ENCODE measurements at places on chromosomes 16 and 17. TPM values are rescaled to one million over a fixed set of nuclear protein-coding genes. Genes with fewer than 3 reads are reported as not detected.
A peak's percentile ranks its signal among the peaks of the same experiment; 100 is the strongest.

DNA sequence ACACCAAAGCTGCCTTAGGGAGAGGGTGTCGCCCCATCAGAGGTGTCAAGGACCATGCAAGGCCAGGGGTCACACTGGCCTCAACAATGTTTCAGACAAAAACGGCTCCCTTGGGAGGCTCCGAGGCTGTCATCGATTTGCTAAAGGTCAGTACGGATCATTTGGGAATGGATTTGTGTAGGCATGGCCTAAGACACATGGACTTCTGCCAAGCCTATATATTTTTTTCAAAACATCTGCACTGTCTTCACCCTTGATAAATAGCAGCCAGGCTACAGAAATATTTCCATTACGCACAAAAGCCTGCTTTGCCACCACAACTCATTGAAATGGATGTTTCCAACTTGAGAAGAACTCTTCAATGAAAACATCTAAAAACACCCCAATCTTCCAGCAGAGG, 10.3 kb downstream of the CUEDC1 start:
- DNase-seq: no peak

The B9D1 gene
- total RNA-seq: 58.7 TPM

DNA sequence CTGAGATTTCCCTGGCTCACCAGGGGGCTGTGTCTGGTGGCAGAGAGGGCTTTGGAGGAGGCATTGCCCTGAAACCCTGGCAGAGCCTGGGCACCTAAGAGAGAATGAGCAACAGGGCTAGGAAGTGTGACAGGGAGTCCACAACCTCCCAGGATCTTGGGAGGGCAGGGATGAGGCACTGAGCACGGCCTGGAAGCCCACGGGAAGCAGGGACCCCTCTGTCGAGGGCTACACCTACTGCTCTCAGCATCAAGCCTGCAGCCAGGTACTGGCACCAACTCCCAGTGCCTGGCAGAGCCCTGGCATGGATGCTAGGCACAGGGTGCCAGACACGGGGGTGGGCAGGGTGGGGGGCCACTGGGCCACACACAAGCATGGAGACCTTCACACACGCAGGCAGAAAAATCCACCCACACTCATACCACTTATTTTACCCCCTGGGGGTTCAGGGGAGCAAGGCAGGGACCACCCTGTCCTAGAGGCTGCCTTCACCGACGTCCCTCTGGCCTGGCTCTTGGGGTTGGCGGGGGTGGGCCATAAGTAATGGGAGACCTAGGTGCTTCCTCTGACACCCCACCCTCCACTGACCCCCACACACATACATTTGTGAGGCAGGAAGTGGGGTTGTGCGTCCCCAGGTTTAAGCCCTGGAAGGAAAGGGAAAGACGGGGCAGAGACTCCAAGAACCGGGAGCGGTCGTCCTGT, 970 bp upstream of the HSD11B2 start:
- DNase-seq: no peak

DNA sequence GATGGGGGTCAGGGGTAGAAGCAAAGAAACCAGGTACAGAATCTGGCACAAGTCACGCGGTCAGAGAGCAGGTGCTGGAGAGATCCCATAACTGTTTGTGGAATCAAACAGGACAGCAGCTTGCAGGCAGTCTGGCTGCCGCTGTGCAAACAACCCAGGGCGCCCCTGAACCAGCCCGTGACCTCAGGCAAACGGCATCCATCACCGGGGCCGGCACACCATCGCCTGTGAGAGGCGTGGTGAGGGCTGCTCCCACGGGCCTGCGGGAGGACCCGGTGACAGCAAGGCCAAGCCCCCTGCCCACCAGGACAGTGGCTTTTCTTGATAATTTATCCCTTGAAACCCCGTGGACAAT, 47.9 kb downstream of the CBFA2T3 start:
- DNase-seq: no peak

GRCh38 chr17:48814504-48814903, 2.5 kb downstream of the TTLL6 start:
- DNase-seq: no peak

GRCh38 chr16:68247400-68247799, 2.2 kb downstream of the PLA2G15 start:
- DNase-seq: no peak

The PPP4C gene
- total RNA-seq: 246 TPM

The FOXN1 gene
- total RNA-seq: not detected

The NTN1 gene
- total RNA-seq: 24.5 TPM

- DNase-seq: peak; percentile 65
Measured at GRCh38 chr17:42407289-42407836, 15.7 kb downstream of the CAVIN1 start.

DNA sequence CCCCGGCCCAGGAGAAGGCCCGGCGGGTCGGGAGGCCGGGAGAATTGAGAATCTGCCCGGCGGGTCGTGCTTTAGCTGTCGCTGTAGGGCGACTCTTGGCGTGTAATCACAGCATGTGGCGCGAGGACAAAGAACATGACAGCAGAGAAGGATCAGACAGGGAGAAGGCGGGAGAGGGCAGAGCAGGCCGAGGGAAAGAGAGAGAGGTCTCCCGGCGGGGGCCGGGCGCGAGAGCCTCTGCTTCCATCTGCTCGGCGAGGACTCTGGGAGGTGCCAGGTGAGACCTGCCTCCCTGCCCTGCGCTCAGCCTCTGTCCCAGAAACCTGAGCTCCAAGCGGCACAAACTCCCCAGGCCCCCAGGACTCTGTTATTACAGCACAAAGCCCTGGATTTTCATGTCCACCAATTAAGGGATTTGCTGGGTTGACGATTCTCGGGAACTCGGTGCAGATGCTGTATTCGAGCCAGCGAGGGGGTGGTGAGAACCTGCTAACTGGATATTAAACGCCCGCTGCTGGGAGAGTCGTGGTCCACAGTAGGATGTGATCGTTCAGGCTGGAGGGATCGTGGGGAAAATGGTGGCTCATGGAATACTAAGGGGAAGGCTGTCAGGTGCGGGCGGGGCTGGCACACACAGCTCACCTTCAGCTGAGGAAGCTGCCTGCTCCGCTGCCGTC, 172.0 kb upstream of the CIBAR2 start:
- DNase-seq: no peak

The MYL4 gene
- total RNA-seq: not detected

GRCh38 chr16:81569361-81570034, 124.9 kb downstream of the CMIP start:
- DNase-seq: no peak

- no peak for DNase-seq
Measured at GRCh38 chr16:84532855-84533486, 28.5 kb upstream of the MEAK7 start.

GRCh38 chr16:48905632-48906505, 295.9 kb upstream of the N4BP1 start:
- DNase-seq: no peak

DNA sequence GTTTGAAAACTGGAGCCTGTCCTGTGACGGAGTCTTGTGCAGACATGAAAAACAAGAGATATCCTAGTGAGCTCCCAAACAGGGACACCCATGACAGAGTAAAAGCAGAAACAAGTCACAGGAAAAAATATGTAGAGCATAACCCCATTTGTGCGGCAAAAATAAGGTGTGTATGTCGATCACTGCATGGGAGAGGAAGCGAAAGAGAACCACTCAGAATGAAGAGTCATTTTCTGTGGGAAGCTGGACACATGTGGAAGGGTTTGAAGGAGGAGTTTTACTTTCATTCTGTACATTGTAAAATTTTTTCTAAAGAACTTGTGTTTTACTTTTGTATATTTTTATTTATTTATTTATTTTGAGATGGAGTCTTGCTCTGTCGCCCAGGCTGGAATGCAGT, 72.1 kb downstream of the JPH3 start:
- DNase-seq: no peak
